Fibroblast of the aortic adventitia (primary cell): ENCODE measurements at places on chromosomes 1 and 21. TPM values are rescaled to one million over a fixed set of nuclear protein-coding genes. Genes with fewer than 3 reads are reported as not detected.

MAP10 gene
- 1.5 and 1.9 TPM in 2 replicates for total RNA-seq

TTC22 gene
- total RNA-seq = under 0.01 TPM in 1 of 2 replicates, not detected in the other

CLK2 gene
- total RNA-seq = 29.7 and 53.7 TPM in 2 replicates

FRRS1 gene
- 17.1 and 24.7 TPM in 2 replicates for total RNA-seq

A3GALT2 gene
- total RNA-seq = not detected in 2 replicates

AVPR1B gene
- not detected in 2 replicates for total RNA-seq

TAS1R1 gene
- total RNA-seq = not detected in 2 replicates

DISC1 gene
- 4.7 and 8.8 TPM in 2 replicates for total RNA-seq

TBX15 gene
- 0.33 and 0.63 TPM in 2 replicates for total RNA-seq

EDN2 gene
- total RNA-seq = not detected in 2 replicates

TBX19 gene
- total RNA-seq = 0.99 TPM in 1 of 2 replicates, not detected in the other

SLFNL1 gene
- 0.09 and 0.57 TPM in 2 replicates for total RNA-seq

HSPA6 gene
- total RNA-seq = 0.45 TPM in 1 of 2 replicates, not detected in the other

PM20D1 gene
- total RNA-seq = not detected in 2 replicates

SNX7 gene
- total RNA-seq = 80.3 and 83.0 TPM in 2 replicates

TMEM222 gene
- 19.0 and 31.4 TPM in 2 replicates for total RNA-seq

TSPAN2 gene
- total RNA-seq = 0.18 and 2.5 TPM in 2 replicates

OR2G3 gene
- total RNA-seq = not detected in 2 replicates

KRTCAP2 gene
- total RNA-seq = 29.8 and 100 TPM in 2 replicates

ADAM30 gene
- not detected in 2 replicates for total RNA-seq

KRTAP10-3 gene
- total RNA-seq = not detected in 2 replicates

C1orf185 gene
- total RNA-seq = not detected in 2 replicates

CACNA1S gene
- not detected in 2 replicates for total RNA-seq

SLC9C2 gene
- not detected in 2 replicates for total RNA-seq

LIPI gene
- total RNA-seq = not detected in 2 replicates

VASH2 gene
- total RNA-seq = 0.90 and 3.3 TPM in 2 replicates

GJA4 gene
- not detected in 2 replicates for total RNA-seq

ELOA gene
- 33.4 and 41.9 TPM in 2 replicates for total RNA-seq

CDC42BPA gene
- total RNA-seq = 82.5 and 123 TPM in 2 replicates

ATP1A4 gene
- total RNA-seq = not detected in 2 replicates

PSRC1 gene
- total RNA-seq = 10.0 and 19.0 TPM in 2 replicates
